D721Med (cell line): ENCODE measurements at places on chromosomes 3 and 15.

- DNase-seq: no peak
Observed at GRCh38 chr15:58232281-58233065, 94.3 kb downstream of the AQP9 start.

DNA sequence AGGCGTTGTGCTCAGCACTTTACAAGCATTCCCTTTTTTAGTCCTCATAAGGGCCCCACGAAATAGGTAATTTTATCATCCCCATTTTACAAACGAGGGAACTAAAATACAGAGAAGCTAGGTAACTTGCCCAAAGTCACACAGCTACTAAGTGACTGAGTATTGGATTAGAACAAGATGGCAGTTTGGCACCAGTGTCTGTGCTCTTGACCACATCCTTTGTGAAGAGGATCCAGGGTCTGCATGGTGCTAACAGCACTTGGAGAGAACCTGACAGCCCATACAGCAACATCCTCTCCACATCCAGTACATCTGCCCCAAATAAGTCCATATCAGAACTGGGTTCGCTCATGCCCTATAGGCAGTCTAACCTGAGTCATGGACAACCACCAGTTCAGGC lies 21.8 kb upstream of the DAPK2 start:
- no peak for DNase-seq

- DNase-seq: no peak
Observed at GRCh38 chr3:45613791-45614190, 19.2 kb downstream of the LIMD1 start.

DNA sequence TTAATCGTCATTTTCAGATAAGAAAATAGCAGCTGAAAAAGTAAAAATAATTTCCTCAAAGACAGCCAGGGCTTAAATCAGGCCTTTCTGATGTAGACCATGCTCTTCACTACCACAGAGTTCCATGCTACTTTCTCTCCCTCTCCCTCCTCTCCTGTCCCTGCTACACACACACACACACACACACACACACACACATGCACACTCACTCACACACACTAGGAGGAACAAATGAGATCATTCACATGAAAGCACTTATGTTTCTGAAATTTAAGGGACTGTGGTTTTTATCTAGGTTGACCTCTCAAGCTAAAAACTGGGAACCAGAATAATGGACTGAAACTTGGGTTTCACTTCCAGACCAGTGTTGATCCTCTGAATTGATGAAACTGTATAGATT lies 4.1 kb upstream of the PSMA4 start:
- no peak for DNase-seq

GRCh38 chr15:39411102-39411989 lies 169.5 kb upstream of the THBS1 start:
- DNase-seq: no peak

DNA sequence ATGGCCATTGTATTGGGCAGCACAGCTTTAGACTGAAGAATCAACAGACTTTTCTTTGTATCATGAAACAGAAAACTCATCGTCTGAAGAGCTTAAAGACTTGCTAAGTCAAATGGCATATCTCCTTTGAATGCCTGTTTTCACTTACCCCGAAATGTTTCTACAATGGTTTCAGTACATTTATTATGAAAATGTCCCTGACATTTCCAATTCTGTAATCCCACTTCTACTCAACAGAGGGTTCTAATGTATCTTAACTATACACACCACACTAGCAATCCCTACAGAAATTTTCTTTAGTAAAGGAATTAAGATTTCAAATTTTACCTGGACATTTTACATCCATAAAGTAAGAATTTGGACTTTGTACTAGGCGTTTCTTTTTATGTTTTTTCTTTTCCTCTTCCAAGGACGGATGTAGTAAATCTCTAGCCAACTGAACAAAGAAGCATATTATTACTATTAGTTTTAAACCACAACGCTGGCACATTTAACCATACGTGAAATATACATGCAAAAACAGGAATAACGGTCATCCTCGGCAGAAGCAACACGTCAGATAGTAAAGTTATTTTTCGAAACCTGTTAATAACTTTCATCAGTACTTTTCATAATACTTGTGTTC lies 1.1 kb downstream of the RPS27L start:
- no peak for DNase-seq

- no peak for DNase-seq
Observed at GRCh38 chr3:132381348-132381944, 35.9 kb upstream of the DNAJC13 start.

DNA sequence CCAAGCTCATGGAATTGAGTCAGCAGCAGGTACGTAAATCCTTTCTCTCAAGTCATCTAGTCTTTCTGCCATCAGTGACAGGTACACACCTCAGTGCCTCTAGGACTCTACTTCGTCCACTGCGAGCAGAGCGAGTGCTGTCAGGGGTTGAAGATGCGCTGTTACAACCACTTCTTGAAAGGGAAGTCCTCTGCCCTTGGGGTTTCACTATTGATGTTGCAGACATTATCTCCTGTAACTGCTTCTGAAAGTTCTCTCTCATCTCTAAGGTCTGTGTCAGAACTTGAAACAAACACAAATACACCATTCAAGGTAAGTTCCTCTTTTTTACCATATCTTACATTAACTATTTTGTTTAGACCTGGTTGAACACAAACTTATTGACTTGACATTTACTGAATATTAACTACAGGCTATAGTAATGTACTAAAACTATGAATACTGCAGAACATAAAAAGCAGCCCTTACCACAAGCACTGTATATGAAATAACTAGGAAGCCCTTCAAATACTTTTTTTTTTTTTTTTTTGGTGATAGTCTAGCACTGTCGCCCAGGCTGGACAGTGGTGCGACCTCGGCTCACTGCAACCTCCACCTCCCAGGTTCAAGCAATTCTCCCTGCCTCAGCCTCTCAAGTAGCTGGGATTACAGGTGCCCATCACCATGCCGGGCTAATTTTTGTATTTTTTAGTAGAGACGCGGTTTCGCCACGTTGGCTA lies 41.5 kb downstream of the TOPBP1 start:
- no peak for DNase-seq

- DNase-seq: no peak
Observed at GRCh38 chr3:98779541-98780335, 16.6 kb downstream of the ST3GAL6 start.

GRCh38 chr3:63936925-63937324 lies 24.7 kb upstream of the SCAANT1 start:
- DNase-seq: no peak

GRCh38 chr15:70086636-70087035 lies 11.1 kb downstream of the TLE3 start:
- DNase-seq: no peak

DNA sequence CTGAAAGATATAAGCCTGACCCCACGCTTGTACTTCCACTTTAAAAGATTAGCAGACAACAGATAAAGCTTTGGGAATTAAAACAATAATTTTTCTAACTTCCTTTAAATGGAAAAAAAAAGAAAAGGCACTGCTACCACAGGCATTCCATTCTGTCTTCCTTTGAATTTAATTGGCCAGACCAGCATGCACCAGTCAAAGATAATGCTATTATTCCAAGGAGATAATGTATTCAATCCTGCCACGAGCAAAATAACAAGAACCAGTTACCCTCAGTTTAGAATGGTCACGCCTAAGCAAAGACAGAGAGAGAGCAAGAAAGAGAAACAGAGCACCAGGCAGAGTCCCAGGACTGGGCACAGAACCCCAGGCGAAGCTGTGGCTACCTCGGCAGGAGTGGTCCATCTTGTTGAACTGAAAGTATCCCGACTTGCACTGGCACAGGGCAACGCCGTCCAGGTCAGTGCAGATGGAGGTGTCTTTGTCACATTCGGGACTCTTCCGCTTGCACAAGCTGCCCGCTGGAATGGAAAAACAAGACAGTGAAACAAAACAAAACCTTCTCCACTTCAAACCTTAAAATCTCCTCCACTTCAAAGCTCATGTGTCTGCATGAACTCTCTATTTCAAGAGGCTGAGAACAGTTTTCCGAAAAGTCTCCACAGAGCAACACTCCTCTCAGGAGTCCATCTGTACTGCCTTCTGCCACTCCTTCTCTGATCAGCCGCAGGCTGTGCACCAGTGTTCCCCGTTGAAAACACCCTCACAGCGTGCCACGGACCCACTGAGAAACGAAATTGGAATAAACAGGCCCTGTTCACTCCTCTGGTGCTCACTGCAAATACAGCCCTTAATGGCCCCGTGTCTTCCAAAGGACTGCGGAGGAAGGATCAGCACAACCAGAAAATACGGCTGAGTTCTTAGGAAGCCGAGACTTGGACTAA lies 58.2 kb downstream of the HEG1 start:
- no peak for DNase-seq

DNA sequence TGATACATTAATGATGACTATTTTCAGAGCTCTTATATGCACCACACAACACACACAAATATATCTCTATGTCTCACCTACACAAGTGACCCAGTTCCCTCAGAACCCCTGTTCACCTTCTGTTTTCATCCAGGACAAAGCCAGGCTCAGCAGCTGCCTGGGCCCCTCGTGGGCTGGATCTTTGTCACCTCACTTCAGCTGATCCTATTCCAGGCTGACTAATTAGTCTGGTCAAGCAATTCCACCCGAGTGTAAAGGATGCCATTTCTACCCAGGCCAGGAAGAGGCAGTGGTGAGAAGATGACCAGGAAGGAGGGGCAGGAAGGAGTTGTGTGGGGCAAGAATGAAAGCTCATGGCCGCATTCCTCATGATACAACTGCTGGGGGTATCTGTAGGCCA lies 62.3 kb downstream of the DHX30 start:
- no peak for DNase-seq

- no peak for DNase-seq
Observed at GRCh38 chr3:48459331-48459730, 12.8 kb downstream of the ATRIP start.

- no peak for DNase-seq
Observed at GRCh38 chr3:102170545-102170944, 264.3 kb upstream of the ZPLD1 start.

- peak; percentile 19 for DNase-seq
Observed at GRCh38 chr3:142777927-142778326, 54.1 kb downstream of the TRPC1 start.

DNA sequence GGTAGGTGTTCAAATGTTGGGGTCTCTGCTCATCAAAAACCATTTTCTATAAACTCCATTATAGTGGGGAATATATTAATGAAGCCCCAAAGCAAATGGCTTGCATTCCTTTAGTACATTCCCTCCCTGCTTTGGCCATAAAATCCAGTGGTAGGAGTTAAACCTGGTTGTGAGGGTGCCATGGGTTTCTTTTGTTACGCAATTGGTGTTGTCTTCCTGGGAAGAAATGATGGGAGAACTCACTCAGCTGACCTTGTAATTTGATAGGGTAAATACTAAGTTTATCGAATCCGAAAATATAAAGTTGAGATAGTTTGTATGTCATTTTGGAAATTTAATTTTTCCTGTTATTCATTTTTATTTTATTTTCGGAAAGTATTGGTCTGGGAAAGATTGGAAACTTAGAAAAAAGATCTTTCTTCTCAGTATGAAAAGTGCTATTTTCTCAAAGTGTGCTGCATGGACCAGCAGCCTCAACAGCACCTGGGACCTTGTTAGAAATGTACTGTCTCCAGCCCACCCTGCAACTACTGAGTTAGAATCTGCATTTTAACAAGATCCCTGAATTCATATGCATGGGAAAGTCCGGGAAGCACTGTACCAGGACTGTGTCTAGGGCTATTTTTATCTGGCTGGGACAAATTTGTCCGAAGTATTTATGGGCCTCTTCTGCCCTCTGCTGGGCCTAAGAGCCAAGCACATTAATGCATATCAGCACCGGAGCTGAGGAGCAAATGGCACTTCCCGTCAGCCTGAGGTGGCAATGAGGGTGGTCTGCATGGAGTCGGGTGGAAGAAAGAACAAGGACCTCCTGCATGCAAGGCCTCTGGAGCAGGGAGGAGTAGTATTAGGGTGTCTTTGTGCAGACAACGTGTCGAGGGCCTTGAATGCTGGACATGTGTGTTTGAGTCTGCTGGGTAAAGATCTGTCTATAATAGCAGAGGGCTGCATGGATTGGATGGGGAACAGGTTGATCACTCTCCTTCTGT lies 54.7 kb downstream of the FAM81A start:
- no peak for DNase-seq

DNA sequence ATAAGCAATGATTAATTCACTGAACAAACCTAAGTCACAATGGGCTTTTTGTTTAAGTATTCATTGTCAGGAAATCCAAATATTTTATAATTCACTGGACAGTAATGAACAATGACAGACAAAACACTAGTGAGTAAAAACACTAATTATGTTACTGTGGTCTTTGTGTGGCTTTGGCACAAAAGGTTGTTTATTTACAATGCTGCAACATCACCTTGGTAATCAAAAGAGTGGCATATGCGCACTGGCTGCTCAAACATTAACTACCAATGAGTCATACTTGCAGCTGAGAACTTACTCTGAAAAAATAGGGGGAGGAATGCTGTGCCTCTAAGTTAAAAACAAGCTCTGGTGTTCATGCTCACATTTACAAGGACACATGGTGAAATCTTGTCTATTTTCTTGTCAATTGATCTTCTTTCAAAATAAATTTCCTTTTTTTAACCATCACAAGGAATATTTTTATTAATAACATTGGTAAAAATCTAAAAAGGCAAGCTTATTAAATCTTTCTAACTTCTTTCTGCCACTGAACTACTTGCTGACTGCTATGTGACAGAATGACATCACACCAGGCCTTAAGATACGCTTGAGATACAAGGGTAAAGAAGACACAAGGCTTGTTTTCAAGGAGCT lies 85.2 kb upstream of the PPIB start:
- no peak for DNase-seq

DNA sequence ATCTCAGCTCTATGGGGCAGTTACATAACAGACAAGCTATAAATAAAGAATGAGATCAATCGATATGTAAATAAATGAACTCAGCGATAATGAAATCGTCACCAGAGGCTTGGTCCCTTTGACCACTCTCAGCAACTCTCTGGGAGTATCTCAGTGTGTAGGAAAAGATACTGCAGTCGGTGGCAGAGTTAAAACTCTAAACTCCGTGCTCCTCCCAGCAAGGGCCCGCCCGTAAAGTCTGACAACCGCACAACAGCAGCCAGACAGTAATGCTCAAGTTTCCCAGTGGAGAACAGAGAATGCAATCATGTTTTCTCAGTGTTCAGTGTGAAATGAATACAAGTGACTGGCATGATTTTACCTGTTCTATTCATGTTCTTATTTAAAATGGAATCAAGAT lies 28.3 kb upstream of the IGF1R start:
- DNase-seq: no peak

GRCh38 chr3:29668233-29668632 lies 387.4 kb downstream of the RBMS3 start:
- no peak for DNase-seq
